ENCODE measurements at places on chromosomes 2 and 18.

DNA sequence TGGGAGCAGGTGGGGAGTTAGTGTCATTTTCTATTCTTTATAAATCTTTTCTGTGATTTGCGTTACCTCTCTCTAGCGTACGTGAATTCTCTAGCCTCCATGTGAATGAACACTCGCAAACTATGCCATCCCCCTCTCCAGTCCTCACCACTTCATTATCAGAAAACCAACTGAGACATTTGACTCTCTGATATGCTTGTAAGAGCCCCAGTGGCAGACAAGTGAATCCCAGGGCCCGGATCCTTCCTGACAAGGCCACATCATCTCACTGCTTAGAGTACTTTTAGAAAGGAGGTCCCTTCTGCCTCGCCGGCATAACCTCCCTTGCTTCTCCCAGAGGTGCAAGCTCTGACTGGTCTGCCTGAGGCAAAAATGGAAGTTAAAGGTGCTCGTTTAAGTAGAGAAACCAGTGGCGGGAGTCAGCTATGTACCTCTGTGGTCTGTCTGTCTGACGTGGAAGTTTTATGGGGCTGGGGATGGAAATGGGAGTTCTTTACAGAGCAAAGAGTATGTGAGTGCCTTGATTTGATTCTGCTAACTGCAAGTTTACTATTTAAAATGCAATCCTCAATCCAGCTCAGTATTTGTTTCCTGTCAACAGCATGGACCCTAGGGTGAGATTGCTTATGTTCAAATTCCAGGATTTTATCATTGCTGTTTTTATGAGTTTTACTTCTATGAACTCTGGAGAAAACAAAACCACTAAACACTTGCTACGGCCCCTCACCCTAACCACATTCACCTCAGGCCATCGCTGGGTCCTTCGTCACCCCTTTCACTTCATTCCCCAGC, 114.9 kb upstream of the MSTN start:
- DNase-seq, result no peak

GRCh38 chr18:9196568-9196967, 60.0 kb downstream of the ANKRD12 start:
- DNase-seq, result no peak

- no peak for DNase-seq
Observed at GRCh38 chr2:173075781-173076580, at the start of gene MAP3K20. Gene MAP3K20, plus strand, starts transcription at chr2:173075846. Its CDS starts 15,186 bp downstream, at chr2:173091032.

DNA sequence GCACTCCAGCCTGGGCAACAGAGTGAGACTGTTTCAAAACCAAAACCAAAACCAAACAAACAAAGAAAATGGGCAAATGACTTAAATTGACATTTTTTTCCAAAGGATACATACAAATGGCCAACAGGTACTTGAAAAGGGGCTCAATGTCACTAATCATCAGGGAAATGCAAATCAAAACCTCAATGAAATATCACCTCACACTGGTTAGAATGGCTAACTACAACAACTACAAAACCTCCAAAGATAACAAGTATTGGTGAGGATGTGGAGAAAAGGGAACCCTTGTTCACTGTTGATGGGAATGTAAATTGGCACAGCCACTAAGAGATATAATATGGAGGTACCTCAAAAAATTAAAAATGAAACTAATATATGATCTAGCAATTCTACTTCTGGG, 213.2 kb upstream of the HS6ST1 start:
- no peak for DNase-seq
